Esophagus squamous epithelium (tissue), 5 donors: ENCODE measurements at places on chromosomes 3 and 15.

- DNase-seq = no peak
- H3K4me1 ChIP-seq = no peaks in the 10 kb centered on the region
- H3K36me3 ChIP-seq = no peaks in the 10 kb centered on the region
- no peak overlapping the region for H3K27ac ChIP-seq
Observed at GRCh38 chr15:55241891-55242290, 45.1 kb upstream of the RSL24D1 start.

DNA sequence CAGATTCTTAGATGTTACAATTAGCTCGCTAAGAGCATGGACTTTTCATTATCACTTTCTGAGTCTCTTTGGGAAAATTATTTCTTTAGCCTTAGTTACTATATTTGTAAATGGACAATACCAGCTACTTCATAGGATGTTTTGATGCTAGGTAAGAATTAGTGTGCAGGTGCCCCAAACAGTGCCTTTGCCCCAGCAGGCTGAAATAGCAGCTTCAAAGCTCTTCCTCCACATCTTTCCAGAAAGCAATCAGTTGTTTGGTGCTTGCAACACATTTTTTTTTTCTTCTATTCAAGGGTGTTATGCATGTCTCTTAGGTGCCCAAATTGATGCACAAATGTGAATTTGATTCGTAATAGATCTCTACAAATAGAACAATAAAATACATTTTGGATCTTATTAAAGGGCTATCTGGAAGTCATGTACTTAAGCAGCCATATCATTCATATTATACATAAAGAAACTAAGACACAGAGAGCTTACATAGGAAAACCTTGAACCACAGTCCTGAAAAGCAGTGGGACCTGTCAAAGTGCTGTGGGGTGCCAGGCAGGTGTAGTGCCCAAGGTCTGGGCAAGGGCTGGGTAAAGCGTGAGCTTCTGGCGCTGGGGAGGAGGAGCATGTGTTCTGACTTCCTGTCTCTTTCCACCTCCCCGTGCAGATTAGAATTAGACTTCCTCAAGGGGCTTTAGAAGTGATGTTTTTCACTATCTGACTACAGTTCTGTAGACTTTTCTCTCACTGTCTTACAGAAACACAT is 62.9 kb downstream of the FNDC3B start:
- no peak overlapping the region for H3K4me3 ChIP-seq
- H3K27ac ChIP-seq = no peak overlapping the region
- H3K27me3 ChIP-seq = no peaks in the 10 kb centered on the region
- no peak for DNase-seq

GRCh38 chr3:43378066-43378935 is 92.0 kb downstream of the SNRK start:
- H3K4me3 ChIP-seq = no peak overlapping the region
- H3K27me3 ChIP-seq = no peaks in the 10 kb centered on the region
- H3K27ac ChIP-seq = peak overlapping the region; percentile 58
- H3K4me1 ChIP-seq = no peaks in the 10 kb centered on the region

- no peak for DNase-seq
- H3K36me3 ChIP-seq = no peaks in the 10 kb centered on the region
- H3K4me1 ChIP-seq = peaks cover 20% of the 10 kb centered on the region
- no peak overlapping the region for H3K27ac ChIP-seq
- no peak overlapping the region for H3K4me3 ChIP-seq
- H3K27me3 ChIP-seq = no peaks in the 10 kb centered on the region
Observed at GRCh38 chr15:98823012-98823458, 174.7 kb downstream of the IGF1R start.

- H3K27ac ChIP-seq = no peak overlapping the region
- no peak for DNase-seq
- H3K4me3 ChIP-seq = no peak overlapping the region
- H3K4me1 ChIP-seq = no peaks in the 10 kb centered on the region
- H3K36me3 ChIP-seq = no peaks in the 10 kb centered on the region
- H3K27me3 ChIP-seq = no peaks in the 10 kb centered on the region
Observed at GRCh38 chr3:79329154-79329553, 438.6 kb downstream of the ROBO1 start.

- no peaks in the 10 kb centered on the region for H3K36me3 ChIP-seq
- H3K4me1 ChIP-seq = no peaks in the 10 kb centered on the region
- no peak overlapping the region for H3K4me3 ChIP-seq
- no peaks in the 10 kb centered on the region for H3K27me3 ChIP-seq
- H3K27ac ChIP-seq = no peak overlapping the region
- DNase-seq = no peak
Observed at GRCh38 chr15:90822204-90822955, 46.0 kb upstream of the FURIN start.

DNA sequence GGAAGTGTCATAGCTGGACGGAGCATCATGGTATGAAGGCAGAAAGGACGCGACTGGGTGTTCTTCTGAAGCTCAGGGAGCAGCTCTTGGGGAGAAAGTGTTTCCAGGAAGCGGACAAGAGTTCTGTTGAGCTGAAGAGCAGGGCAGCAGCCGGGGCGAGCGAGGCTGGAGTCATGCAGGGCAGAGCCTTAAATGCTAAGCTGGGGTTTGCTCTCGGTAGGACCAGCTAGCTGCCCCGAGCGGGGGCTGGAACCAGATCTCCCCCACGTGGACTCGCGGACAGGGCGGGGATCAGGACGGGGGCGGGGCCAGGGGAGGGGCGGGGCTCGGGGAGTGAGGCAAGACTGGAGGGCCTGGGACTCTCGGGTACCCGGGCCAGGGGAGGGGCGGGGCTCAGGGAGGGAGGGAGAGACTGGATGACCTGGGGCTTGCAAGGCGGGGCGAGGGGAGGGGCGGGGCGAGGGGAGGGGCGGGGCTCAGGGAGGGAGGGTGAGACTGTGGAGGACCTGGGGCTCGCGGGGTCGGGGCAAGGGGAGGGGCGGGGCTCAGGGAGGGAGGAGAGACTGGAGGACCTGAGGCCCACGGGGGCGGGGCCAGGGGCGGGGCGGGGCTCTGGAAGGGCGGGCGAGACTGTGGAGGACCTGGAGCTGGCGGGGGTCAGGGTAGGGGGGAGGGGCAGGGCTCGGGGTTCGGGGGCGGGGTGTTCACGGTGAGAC is 461 bp upstream of the FAH start:
- peaks cover 29% of the 10 kb centered on the region for H3K4me1 ChIP-seq
- peak overlapping the region; percentile 64 for H3K27ac ChIP-seq
- DNase-seq = peak; percentile 82
- H3K27me3 ChIP-seq = no peaks in the 10 kb centered on the region
- no peaks in the 10 kb centered on the region for H3K36me3 ChIP-seq
- H3K4me3 ChIP-seq = peak overlapping the region; percentile 80

- H3K36me3 ChIP-seq = no peaks in the 10 kb centered on the region
- H3K4me3 ChIP-seq = no peak overlapping the region
- no peak for DNase-seq
- no peaks in the 10 kb centered on the region for H3K27me3 ChIP-seq
- H3K4me1 ChIP-seq = no peaks in the 10 kb centered on the region
Observed at GRCh38 chr15:65916664-65917406, 47.5 kb downstream of the RAB11A start.

- no peak overlapping the region for H3K4me3 ChIP-seq
- H3K27me3 ChIP-seq = no peaks in the 10 kb centered on the region
- H3K36me3 ChIP-seq = peaks cover 92% of the 10 kb centered on the region
- H3K4me1 ChIP-seq = no peaks in the 10 kb centered on the region
- DNase-seq = no peak
Observed at GRCh38 chr3:45516829-45517228, 77.7 kb upstream of the LIMD1 start.

DNA sequence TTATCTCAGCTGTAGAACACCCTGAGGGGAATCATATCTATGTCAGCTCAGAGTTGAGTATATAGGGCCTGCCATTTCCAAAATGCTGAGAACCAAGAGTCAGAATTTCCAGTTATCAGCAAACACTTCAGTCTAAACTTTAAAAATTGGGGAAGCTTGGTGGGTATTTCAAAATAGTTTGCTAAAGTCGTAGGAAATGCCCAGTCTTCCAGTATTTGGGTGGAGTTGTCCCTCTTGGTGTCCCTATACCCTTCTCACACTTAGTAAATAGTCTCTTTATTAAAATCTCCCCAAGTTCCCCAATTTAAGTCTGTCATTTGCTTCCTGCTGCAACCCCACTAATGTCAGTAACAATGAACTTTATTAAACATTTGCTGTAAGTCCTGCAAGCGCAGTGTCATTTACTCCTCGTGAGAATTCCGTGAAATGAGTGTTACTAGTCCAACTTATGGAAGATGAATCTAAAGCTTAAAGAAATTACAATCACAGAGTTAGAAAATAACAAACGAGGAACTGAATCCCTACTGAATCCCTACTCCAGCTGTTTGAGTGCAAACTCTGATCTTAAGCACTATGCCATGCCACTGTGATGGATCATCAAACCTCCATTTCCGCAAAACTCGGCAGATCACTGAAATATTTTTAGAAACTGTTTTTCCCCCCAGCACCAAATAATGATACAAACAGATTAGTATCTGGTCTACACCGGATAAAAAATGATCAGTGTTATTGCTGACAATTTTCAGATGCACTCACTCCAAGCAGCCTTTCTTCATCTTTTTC is 341.7 kb upstream of the PROK2 start:
- H3K36me3 ChIP-seq = no peaks in the 10 kb centered on the region
- DNase-seq = no peak
- no peak overlapping the region for H3K27ac ChIP-seq
- H3K4me3 ChIP-seq = no peak overlapping the region
- H3K27me3 ChIP-seq = no peaks in the 10 kb centered on the region
- peaks cover 4% of the 10 kb centered on the region for H3K4me1 ChIP-seq

DNA sequence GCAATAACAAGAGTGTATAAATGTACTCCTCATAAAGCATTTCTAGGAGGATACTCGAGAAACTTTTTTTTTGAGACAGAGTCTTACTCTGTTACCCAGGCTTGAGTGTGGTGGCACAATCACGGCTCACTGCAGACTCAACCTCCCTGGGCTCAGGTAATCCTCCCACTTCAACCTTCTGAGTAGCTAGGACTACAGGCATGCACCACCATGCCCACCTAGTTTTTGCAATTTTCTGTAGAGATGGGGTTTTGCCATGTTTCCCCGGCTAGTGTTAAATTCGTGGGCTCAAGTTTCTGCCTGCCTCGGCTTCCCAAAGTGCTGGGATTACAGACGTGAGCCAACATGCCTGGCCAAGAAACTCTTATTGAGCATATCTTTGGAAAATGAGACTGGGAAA is 59.1 kb upstream of the PHLDB2 start:
- DNase-seq = no peak
- peak overlapping the region; percentile 49 for H3K27ac ChIP-seq
- no peak overlapping the region for H3K4me3 ChIP-seq
- H3K27me3 ChIP-seq = no peaks in the 10 kb centered on the region
- H3K36me3 ChIP-seq = no peaks in the 10 kb centered on the region

- no peaks in the 10 kb centered on the region for H3K27me3 ChIP-seq
- H3K36me3 ChIP-seq = no peaks in the 10 kb centered on the region
- no peak for DNase-seq
- H3K27ac ChIP-seq = no peak overlapping the region
Observed at GRCh38 chr15:63712828-63713520, 115.8 kb downstream of the FBXL22 start.

DNA sequence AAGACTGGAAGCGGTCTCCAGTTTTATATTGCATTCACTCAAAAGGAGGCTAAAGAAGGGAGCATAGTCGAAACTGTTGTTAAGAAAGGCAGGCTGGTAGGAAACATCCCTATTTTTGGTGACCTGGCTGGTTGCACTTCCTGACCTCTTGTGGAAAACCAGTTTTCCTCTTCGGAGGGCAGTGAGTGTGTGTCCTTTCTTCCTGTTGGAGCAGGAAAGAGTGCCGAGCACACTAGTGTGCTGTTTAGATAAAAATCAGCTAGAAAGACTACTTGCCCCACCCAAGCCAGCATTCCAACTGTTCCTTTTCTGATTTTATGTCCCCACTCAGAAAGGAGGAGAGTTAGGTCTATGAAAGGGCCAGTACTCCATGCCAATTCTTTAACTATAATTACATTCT is 65.1 kb upstream of the CCR4 start:
- no peak overlapping the region for H3K27ac ChIP-seq
- H3K27me3 ChIP-seq = no peaks in the 10 kb centered on the region
- H3K4me3 ChIP-seq = no peak overlapping the region
- no peaks in the 10 kb centered on the region for H3K4me1 ChIP-seq

- DNase-seq = no peak
- H3K4me3 ChIP-seq = no peak overlapping the region
- H3K36me3 ChIP-seq = no peaks in the 10 kb centered on the region
- peak overlapping the region; percentile 5 for H3K27ac ChIP-seq
Observed at GRCh38 chr15:95078003-95078402, 846.6 kb downstream of the MCTP2 start.

DNA sequence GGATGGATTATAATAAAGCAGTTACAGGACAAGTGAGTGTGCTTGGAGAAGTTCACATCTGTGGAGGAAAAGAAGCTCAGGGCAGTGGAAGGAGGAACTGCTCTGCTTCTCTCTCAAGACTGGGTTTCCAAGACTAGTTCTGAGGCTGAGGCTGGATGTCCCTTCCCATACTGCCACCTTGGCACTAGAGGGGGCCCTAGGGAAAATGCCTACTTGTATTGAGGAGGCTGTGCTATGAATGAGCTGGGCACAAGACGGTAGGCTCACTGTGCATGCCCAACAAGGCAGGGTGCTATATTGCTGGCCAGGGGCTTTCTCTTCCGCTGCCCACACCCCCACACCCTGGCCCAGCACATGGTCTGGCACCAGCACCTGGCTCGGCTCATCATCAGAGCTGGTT is 65.2 kb downstream of the SLCO2A1 start:
- DNase-seq = no peak
- no peaks in the 10 kb centered on the region for H3K27me3 ChIP-seq
- no peak overlapping the region for H3K27ac ChIP-seq

DNA sequence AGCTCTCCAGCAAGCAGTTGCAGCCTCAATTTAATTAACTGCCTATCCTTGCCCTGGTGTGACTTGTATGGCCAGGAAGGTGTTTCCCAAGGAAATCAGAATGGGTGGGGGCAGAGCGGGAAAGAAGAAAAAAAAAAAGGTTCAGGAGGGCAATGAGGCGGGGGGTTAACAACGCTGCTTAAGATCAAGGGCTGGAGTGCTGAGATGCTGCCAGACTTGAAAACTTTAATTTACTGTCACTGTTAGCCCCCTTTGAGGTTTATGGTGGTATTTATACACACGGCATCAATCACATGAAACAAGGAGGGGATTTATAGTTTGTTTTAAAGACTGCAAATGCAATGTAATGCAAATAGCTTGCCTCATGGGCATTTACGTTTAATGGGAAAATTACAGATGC is 319.4 kb upstream of the NR2F2 start:
- H3K27me3 ChIP-seq = no peaks in the 10 kb centered on the region
- H3K4me1 ChIP-seq = no peaks in the 10 kb centered on the region
- H3K36me3 ChIP-seq = no peaks in the 10 kb centered on the region
- no peak overlapping the region for H3K27ac ChIP-seq
- DNase-seq = no peak
- H3K4me3 ChIP-seq = no peak overlapping the region

DNA sequence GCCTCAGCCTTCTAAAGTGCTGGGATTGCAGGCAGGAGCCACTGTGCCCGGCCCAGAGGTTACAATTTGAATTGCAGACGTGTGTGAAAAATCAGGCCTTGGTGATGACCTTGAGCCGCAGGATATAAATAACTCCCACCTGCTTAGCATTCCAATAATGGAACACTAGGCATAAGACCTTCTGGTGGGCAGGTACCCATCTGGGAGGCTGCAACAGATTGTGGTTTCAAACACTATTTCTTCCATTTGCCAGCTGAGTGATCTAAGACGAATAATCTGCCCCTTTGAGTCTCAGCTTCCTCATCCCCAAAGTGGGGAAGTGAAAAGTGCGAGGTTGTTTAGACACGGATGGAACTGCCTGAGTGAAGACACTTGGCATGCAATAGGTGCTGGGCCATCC is 47.7 kb upstream of the HERC1 start:
- H3K27ac ChIP-seq = no peak overlapping the region
- H3K36me3 ChIP-seq = no peaks in the 10 kb centered on the region
- DNase-seq = no peak
- no peak overlapping the region for H3K4me3 ChIP-seq
- no peaks in the 10 kb centered on the region for H3K27me3 ChIP-seq
- no peaks in the 10 kb centered on the region for H3K4me1 ChIP-seq
